Right ventricle myocardium inferior (tissue), 1 donor: ENCODE measurements at places on chromosomes 16 and 17.

DNA sequence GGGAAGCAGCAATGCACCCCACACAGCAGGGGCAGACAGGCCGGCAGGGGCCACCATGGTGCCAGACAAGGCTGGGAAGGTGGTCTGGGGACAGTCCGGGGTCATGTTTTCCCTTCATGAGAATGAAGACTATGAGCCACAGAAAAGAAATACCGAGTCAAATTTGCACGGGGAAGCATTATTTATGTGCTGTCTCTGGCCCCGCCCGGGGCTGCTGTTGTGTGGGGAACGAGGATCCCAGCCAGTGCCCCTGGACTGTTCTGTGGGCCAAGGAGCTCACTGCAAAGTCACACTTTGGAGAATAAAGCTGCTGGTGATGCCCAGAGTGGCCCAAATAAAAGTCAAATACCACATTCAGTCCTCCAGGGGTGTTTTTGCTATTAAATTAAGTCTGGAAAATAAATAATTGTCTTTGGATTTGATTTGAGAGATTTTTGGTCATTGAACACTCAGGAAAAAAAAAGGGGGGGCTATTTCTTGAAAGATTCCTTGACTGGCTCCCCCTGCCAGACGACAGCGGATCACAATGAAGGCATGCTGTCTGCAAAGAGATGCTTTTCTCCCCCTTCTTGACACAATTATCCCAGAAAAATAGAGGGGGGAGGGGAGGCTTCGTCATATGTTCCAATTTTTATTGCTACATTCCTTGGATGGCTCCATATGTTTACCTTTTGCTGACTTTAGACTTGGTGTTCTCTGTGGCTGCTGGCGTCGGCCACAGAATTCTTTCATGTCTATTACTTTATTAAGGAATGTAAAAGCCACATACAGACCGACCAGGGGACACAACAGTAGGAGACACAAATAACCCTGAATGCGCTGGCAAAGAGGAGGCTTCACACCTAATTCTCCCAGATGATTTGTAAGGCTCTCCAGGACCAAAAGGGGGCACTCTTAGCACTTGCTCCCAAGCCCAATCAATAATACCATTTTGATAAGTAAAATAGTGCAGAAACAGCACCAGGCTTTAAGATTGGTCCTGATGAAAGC is 27.1 kb upstream of the ANKFN1 start:
- peak; percentile 60 for DNase-seq

DNA sequence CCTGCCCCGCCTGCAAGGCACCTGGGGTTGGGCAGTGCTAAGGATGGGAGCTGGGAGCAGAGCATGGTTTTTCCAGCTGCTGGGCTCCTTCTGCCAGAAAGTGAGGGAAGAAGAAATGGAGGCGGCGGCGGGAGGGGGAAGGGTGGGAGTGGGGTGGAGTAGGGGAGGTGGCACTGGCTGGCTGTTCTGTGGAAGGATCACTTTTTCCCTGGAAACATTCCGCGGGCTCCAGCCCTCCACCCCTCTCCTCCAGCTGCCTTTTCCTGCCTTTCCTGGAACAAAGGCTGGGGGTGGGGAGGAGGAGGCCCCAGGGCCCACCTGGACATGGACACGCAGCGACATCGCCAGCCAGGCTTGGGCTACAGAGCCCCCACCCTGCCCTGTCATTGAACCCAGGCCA is 41.1 kb downstream of the CFAP20 start:
- DNase-seq, result no peak

DNA sequence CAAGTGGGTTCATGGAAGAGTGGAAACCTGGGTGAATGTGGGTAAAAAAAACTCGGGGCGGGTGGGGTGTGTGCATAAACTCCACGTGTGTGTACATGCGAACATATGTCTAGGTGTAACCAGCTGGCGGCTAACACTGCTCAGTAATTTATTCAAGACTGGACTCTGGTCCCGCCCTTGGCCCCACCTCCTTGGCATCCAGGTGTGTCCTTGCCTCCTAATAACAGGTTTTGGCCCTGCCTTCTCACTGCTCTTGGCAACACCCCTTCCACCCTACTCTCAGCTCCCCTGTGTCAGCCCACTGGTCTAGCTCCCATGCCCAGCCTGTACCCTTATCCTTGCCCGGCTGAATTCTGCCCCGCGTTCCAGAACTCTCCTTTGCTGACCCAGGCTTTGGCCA is 8.3 kb downstream of the FLII start:
- no peak for DNase-seq

DNA sequence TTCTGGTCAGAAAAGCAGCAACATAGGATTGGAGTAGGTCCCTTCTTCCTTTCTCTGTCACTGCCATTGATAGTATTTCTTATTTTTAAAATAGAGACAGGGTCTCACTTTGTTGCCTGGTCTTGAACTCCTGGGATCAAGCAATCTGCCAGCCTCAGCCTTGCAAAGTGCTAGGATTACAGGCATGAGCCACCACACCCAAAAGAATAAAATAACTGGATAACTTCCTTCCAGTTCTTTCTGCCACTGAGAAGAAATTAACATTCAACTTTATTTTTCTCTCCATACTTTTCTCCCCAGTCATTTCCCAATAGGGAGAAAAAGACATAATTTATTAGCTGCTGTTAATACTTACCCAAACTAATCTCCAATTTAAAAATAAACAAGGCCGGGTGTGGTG is 91.9 kb upstream of the MED13 start:
- DNase-seq, result no peak

GRCh38 chr16:31428279-31428597 is at the start of gene COX6A2:
COX6A2 (minus strand) TSS chr16:31428360; CDS start chr16:31428325, 35 bp downstream.
- no peak for DNase-seq

DNA sequence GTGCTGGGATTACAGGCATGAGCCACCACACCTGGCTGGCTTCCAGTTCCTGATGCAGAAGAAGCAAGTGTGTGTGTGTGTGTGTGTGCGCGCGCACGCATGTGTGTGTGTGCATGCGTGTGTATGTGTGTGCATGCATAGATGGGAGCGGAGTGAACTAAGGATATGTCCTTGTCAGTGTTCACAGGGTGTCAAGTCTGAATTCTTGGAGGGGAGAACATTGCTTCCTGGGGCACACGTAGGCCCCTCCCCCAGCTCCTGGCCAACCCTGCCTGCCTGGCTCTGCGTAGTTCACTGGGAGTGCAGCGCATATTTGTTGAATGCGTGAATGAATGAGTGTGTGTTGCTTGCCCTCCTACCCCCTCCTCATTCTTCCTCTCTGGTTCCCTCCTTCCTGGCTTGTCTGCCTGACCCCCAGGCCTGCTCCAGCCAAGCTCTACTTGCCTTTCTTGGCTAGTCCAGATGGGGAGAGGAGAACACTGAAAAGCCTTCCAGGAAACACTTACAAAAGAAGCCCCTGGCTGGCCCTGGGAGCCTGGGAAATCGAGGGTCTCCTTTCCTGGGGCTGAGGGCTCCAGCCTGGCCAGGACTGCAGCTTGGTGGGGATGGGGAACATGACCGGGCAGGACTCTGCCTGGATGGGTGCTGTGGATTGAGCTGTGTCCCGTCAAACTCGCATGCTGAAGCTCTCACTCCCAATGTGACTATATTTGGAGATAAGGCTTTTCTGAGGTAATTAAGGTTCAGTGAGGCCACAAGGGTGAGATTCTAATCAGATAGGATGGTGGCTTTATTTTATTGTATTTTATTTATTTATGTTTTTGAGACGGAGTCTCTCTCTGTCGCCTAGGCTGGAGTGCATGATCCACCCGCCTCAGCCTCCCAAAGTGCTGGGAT is 27.9 kb downstream of the IGFBP4 start:
- no peak for DNase-seq

GRCh38 chr17:36133602-36134236 is 30.1 kb downstream of the CCL4 start:
- DNase-seq, result no peak

DNA sequence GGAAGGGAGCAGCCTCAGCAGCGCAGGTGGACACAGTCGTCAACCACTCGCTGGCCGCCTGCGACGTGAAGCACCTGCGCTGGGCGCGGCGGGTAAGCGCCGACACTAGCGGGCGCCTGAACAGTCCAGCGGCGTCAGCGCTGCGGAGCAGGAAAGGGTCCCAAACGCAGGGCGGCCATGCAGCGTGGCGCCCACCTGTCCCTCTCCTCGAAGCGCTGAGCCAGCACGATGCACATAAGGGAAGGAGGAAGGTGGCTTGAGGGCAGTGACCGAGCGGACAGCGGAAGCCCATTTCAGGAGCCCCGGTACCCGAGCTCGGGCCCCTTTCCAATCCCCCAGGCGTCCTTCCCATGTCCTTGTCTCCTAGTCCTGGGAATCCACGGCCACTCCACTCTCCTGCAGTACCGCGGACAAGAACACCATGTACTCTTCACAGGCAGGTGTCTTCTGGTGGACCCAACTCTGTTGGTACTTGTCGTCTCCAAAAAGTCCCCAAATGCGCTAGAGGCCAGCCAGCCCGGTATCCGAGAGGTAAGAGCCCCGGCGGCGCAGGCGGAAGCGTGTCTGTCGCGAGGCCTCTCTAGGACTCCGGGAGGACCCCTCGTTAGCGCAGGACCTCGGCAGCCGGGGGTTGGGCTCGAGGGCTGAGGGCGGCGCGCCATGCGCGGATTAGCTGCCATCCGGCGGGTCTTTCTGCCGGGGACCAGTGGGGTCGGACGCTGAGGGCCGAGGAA is 14.4 kb downstream of the ZNF232 start:
- peak; percentile 79 for DNase-seq

DNA sequence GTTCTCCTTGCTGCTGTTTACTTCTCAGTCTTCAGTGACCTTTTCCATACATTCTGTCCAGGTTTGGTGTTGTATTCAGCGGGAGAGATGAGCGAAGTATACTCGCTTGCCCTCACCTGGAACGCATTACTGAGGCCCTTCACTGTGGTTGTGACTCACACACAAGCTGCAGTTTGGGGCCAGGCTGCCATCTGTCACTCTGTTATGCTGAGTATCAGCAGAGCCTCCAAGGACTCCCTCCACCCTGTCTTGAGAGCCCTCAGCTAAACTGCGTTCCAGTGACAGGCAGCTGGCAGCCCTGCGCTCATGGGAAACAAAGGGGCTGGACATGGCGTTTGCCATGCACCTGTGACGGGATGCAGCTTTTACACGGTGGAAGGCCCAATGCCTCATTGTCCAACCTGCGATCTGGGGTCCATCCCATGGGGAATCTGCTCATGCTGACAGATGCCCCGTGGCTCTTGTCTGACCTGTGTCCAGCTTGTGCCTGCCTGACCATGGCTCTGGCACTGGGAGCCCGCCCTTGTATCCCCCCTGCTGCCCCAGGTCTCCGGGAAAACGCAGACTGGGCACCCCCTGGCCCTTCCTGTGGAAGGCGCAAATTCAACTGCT is 6.5 kb upstream of the ZNF778 start:
- DNase-seq, result peak; percentile 47

- no peak for DNase-seq
Measured at GRCh38 chr16:49833796-49834530, 21.9 kb downstream of the ZNF423 start.

GRCh38 chr17:61219460-61219859 is 180.2 kb upstream of the TBX2 start:
- DNase-seq, result no peak

DNA sequence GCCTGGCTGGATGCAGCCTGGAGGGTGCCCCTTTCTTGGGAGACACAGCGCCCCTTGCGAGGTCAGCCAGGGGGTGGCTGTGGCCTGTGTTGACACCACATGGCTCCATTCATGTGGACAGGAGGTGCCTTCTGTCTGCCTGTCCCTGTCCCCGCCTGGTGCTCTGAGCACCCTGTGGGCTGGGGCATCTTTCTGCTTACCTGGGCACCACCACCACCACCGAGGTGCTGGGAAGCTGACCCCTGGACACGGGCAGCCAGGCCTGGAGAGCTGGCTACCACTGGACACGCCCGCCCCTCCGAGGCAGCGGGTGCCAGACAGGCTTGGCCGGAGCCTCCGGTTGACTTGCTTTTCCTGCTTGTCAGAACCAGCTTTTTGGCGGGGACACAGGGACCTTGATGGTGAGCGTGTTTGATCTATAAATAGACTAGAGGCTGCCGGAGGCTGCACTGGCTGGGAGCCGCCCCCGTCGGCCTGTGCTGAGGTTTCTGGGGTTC is 121.3 kb upstream of the GSE1 start:
- DNase-seq, result peak; percentile 83

DNA sequence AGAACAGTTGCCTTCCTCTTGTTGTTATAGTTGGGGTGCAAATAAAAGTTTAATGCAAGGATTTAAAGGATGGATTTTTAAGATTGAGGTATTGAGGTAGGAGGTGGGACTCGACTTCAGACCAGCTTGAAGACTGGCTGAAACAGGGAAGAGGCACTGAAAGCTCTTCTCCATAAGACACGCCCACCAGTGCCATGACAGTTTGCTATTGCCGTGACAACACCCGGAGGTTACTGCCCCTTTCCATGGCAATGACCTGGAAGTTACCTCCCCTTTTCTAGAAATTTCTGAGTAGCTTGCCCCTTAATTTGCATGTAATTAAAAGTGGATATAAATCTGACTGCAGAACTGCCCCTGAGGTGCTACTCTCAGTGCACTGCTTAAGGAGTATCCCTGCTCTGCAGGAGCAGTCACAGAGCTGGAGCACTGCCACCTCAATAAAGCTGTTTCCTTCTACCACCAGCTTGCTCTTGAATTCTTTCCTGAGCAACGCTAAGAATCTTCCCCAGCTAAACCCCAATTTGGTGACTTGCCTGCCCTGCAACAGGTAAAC is 122.6 kb downstream of the SHISA6 start:
- DNase-seq, result no peak

- DNase-seq, result no peak
Measured at GRCh38 chr17:2563061-2563460, 30.4 kb upstream of the PAFAH1B1 start.

- DNase-seq, result no peak
Measured at GRCh38 chr16:55640701-55641327, 15.0 kb upstream of the SLC6A2 start.

GRCh38 chr16:7090628-7091115 is 242.0 kb upstream of the RBFOX1 start:
- DNase-seq, result no peak

- DNase-seq, result no peak
Measured at GRCh38 chr17:34991606-34992005, 11.3 kb downstream of the LIG3 start.

DNA sequence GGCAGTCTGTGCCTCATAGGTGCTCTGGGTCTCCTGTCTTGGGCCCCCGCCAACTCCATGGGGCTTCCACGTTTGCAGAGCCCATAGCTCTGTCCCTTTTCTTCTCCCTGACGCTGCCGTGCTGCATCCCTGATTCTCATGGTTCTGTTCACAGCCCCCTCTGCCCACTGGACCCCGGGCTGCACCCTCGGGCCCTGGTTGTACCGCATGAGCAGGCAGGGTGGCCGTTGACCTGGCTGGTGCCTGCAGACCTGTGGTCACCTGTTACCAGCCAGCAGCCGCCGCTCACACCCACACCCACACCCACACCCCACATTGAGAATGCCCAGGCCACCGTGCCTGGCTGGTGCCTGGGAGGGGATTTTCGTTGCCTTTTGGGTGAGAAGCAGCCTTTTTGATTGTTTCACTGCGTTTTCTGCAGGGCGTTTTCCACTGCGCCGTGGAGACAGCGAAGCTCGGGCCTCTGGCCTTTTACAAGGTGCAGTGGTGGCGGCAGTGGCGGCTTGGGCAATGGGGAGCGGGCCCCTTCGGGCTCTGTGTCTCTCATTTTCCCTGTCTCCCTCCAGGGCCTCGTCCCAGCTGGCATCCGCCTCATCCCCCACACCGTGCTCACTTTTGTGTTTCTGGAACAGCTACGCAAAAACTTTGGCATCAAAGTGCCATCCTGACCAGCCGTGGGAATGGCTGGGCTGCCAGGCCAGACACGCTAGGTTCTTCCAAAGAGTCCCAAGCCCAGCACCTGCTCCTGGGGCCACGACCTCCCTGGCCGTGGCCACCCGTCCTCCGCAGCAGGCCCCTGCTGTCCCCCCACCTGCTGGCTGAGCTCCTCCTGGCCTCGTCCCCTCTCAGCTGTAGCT is 7.6 kb downstream of the SLC25A10 start:
- no peak for DNase-seq
